Activated CD4-positive, alpha-beta T cell treated with anti-CD3 and anti-CD28 coated beads, Interleukin-2, amount 10 ng/mL, durations not matched to agents 24 days and 14 days (primary cell): ENCODE measurements at places on chromosomes 16 and 17.

GRCh38 chr17:78324391-78325075, 35.3 kb downstream of the SOCS3 start:
- DNase-seq, result peak; percentile 80

GRCh38 chr17:57920916-57921703, 34.1 kb downstream of the CUEDC1 start:
- no peak for DNase-seq

DNA sequence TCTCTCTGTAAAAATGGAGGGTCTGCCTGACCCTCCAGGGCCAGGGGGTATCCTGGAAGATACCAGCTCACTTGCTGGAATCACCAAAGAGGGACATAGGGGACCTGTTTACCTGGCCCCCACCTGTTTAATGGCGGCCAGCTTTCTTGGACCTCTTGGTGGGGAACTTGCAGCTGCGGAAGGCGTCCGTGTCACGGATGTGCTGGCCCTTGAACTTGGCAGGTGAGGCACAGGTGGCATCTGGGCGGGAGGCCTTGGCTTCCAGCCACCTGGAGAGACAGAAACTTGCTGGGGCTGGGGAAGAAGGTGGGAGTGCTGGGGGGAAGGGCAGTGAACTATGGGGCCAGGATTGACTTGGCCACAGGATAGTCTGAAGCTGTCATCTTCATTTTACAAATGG, 3.5 kb downstream of the CHAD start:
- DNase-seq, result no peak

DNA sequence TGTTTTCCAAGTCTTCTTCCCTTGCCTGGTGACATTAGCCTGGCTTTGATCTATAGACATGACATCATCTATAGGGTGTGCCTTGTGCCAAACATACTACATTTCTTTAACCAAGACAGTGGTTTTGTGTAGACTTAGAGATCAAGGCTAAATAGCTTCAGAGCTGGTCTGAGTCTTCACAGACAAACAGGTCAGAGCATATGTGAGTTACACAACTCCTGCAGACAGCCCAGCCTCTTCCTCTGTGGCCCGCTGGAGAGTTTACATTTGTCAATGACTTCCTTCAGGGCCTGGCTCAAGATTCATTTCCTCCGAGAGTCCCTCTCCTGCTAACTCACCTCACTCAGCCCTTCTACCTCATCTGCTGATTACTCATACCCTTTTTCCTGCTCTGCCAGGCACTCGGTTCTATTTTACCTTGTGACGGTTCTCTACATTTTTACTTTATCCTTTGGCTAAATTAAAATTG, 73.1 kb upstream of the TANC2 start:
- DNase-seq, result peak; percentile 68

GRCh38 chr16:79965718-79966117, 365.2 kb upstream of the MAF start:
- no peak for DNase-seq

DNA sequence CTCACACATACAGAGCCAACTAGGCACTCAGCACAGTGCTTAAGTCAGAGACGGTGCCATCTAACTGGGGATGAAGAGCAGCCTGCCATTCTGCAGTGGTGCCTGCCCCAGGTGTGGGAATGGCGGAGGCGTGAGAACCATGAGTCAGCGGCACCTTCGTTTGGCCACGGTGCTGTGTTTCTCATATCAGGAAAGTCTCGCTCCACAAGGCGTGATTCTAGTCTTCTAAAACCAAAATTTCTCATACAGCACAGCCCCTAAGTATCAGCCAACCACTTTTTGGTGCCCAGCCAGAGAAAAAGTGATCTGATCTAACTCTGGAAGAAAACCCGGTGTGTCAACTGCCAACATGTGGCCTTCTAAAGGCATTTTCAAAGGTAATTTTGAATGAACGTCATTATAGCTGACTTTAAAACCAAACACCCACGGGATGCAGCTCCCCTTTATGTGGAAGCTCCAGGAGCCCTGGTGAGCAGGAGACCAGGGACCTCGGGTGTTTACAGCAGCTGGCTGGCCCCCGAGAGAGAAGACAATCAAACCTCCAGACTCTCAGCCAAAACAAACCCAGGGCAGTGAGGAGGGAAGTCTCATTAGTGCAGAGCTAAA, 54.6 kb downstream of the ABCC12 start:
- no peak for DNase-seq

- DNase-seq, result no peak
Observed at GRCh38 chr16:57477531-57478202, 8.6 kb downstream of the DOK4 start.

DNA sequence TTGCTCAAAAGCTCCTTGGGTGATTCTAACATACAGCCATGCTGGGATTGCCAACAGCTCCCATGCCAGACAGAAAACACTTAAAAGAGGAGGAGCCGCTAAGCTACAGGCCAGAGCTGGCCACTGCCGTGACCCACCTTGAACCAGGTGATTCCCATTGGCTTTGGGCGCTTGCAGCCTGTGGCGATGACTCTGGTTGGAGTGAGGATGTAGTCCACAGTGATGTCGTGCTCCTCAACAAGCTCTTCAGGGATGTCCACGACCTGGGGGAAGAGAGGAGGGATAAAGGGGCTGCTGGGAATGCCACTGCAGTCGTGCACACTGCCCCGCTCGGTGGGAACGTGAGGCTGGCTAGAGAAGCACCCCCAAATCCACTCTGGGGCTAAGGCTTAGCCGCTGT, 13.5 kb downstream of the MTHFSD start:
- DNase-seq, result no peak

GRCh38 chr16:46920402-46921068, 36.4 kb downstream of the GPT2 start:
- DNase-seq, result no peak

DNA sequence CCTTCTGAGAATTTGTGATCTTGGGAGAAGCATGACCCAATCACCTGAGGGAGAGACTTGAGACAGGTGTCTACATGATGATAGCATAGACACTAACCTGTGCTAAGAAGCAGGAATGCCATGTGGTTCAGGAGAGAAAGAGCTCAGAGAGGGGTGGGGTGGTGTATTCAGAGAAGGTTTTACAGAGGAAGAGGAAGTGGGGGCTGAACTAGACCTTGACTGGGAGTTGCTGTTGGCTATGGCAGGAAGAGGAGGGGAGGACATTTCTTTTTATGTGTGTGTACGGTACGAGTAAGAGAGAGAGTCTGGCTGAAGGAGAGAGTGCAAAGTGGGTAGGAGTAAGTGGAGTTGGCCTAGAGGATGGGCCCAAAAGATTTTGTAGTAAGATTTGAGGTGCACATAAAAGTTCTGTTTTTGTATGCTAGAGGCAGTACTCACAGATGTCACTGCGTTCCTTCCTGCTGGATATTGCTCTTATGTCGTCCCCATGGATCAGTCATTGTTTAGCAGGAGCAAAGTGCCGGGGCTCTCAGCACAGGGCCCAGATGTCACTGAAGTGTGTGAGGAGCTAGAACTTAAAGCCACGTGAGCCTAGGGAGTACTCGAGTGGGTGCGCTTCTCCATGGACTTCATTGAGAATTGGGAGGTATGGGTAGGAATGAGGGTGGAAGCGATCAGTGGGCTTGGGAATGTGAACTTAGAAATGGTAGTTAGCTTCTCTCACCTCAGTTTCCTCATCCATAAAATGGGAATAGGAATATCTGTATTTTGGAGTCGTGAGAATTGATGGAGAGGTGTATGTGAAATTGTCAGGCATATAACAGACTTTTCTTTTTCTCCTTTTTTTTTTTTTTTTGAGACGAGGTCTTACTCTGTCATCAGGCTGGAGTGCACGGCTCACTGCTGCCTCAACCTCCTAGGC, 22.1 kb downstream of the SLC7A6 start:
- peak; percentile 85 for DNase-seq

- no peak for DNase-seq
Observed at GRCh38 chr16:1654505-1655268, 23.4 kb upstream of the JPT2 start.

GRCh38 chr16:88510091-88510994, 57.3 kb downstream of the ZFPM1 start:
- DNase-seq, result no peak

- DNase-seq, result no peak
Observed at GRCh38 chr16:81567987-81568748, 123.6 kb downstream of the CMIP start.

GRCh38 chr16:16138034-16138635, 85.2 kb downstream of the ABCC6 start:
- no peak for DNase-seq

DNA sequence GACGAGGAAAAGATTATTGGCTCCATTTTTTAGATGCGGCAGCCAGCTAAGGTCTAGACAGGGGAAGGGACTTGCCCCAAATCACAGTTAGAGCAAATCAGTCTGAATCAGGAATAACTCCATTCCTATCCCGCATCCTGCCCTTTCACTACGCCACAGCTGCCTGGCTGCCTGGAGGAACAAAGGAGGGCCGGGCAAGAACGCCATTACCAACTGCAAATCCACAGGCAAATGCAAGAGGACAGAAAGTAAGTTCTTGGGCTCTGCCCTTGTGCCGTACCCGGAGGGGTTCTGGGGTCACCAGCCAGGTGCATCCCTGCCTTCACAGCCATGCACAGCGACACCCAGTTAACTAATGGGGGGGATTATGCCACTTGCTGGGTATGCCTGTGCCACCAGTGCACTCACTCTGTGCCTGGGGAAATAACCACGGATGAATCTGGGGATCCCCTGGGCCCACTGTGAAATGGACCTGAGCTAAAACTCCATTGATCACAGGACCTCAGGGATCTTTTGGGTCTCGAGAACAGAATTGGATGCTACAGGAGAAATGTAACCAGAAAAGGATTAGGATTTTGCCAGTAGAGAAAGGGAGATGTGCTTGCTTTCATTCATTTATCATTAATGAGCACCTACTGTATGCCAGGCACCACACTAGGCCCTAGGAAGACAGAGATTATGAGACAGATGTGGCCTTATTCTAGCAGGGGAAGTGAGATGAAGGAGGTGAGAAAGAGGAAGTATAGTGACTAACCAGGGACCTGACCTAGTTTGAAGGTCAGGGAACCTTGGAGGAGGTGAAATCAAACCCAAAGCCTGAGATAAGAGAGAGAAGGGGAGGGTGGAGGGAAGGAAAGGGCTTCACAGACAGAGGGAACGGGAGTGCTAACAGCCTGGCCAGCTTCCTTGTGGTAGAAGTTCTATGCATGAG, 17.7 kb downstream of the BCL7C start:
- DNase-seq, result peak; percentile 77

GRCh38 chr16:27867122-27868110, 196.1 kb downstream of the GSG1L start:
- DNase-seq, result peak; percentile 87

- no peak for DNase-seq
Observed at GRCh38 chr16:85179344-85180046, 67.2 kb upstream of the CIBAR2 start.

DNA sequence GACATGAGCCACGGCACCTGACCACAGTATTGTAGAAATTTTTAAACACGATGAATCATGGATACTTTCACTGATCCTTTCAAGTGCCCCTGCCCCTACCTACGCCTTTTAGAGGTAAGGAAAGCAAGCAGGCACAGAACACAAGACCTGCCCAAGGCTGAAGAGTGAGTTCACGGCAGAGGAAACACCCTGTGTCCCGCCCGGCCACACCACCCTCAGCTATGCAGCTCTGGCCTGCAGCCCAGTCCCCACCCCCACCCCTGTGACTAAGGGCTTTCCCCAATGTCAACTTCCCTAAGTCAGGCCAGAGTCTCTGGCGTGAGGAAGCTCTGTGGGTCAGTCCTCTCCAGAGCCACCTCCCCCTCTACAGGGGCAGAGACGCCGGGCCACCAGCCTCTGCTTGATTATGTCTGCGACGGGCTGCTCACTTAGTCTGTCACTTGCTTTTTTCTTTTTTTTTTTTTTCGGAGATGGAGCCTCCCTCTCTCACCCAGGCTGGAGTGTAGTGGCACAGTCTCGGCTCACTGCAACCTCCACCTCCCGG, 8.4 kb downstream of the SLC16A5 start:
- no peak for DNase-seq

GRCh38 chr17:82863941-82864712, 24.3 kb upstream of the ZNF750 start:
- DNase-seq, result peak; percentile 97

GRCh38 chr17:74862108-74862901, 2.6 kb upstream of the GRIN2C start:
- DNase-seq, result peak; percentile 91

DNA sequence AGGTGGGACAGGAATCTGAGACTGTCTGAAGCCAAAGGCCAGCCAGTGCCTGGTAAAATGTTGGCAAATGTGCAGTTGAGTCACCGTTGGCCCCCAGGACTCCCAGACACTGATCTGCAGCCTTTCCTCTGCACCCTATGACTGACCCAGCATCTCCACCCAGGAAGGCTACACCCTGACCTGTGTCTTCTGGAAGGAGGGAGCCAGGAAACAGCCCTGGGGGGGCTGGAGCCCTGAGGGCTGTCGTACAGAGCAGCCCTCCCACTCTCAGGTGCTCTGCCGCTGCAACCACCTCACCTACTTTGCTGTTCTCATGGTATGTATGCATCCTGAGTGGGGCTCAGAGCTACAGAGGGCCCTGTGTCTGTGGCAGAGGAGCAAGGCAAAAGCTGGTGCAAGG, 24.0 kb downstream of the ADGRG5 start:
- DNase-seq, result no peak

- DNase-seq, result no peak
Observed at GRCh38 chr16:13913374-13914292, 6.3 kb upstream of the ERCC4 start.

- no peak for DNase-seq
Observed at GRCh38 chr17:39981766-39982375, 1.3 kb downstream of the PSMD3 start.

- no peak for DNase-seq
Observed at GRCh38 chr16:80198311-80199299, 342.2 kb upstream of the DYNLRB2 start.

- no peak for DNase-seq
Observed at GRCh38 chr16:84794186-84794585, 25.6 kb upstream of the CRISPLD2 start.

- DNase-seq, result peak; percentile 92
Observed at GRCh38 chr17:76271669-76272540, 6.8 kb downstream of the UBALD2 start.

GRCh38 chr17:40335620-40336019, 26.6 kb downstream of the RARA start:
- no peak for DNase-seq

DNA sequence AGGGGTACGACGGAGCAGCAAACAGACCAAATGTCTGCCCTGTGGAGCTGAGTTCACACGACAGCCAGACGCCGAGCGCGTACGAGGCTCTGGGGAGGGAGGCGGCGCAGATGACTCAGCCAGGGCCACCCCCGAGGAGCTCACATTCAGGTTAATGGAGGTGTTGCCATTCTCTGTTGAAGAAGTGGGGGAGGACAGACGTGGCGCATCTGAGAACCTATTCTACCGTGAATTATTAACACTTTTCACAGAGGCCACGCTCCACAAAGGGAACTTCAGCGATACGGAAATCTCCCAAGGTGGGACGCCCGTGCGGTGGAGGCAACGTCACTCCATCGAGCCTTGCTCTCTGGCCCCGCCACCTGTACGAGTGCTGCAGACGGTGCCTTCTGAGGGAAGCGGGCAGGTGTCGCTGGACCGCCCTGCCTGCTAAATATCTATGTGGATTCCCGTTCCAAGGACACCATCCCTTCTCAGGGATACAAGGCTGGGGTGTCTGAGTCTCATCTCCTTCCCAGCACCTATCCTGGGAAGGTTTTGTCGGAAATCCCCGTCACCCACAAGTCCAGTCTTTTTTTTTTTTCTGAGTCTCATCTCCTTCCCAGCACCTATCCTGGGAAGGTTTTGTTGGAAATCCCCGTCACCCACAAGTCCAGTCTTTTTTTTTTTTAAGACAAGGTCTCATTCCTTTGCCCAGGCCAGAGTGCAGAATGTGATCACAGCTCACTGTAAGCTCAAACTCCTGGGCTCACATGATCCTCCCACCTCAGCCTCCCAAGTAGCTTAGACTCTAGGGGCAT, 19.0 kb downstream of the ABR start:
- no peak for DNase-seq

- no peak for DNase-seq
Observed at GRCh38 chr16:53036066-53036465, 16.6 kb downstream of the CHD9NB start.
